ENCODE measurements at places on chromosomes 1 and 21. TPM values are rescaled to one million over a fixed set of nuclear protein-coding genes. Genes with fewer than 3 reads are reported as not detected.

DNA sequence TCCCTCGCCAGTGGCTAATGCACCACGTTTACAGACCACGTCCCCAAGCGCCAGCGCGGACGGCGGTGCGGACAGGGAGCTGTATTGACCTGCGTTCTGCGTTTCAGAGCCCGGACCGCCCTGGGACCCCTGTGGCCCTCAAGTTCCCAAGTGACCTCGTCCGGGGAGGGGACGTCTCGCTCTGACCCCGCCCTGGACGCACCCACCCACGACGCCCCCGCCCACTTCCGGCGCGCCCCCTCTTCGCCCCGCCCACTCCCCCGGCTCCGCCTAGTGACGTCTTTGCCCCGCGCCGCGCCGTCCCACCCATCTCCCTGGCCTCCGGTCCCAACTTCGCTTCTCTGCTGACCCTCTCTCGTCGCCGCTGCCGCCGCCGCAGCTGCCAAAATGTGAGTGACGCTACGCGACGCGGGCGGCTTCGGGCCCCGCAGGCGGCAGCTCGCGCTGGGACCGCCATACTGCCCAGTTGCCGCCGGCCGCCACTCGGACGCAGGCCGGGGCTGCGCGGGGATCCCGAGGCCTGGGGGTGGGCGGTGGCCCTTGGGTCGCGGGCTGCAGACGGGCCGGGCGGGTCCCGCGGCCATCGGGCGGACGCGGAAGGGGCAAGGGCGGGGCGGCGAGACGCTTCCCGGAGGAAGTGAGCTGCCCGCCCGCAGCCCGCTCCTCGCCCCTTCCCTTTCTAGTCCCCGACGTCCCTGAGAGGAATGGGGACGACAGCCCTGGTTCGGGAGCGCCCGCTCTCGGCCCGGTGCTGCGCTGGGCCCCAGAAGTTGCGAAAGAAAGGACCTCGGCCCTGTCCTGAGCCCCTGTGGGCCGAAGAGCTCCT, at the start of gene VAMP3:
VAMP3 (plus strand) TSS at position 300 of the 826 bp plus-strand sequence; CDS start at position 388, 88 bp downstream.
- H3K36me3 ChIP-seq = peaks cover 23% of the 10 kb centered on the region
- peak within 1 kb of the TSS; percentile 78 for H3K27ac ChIP-seq
- H3K27me3 ChIP-seq = peaks cover 5% of the 10 kb centered on the region
- H3K4me1 ChIP-seq = peaks cover 26% of the 10 kb centered on the region

DNA sequence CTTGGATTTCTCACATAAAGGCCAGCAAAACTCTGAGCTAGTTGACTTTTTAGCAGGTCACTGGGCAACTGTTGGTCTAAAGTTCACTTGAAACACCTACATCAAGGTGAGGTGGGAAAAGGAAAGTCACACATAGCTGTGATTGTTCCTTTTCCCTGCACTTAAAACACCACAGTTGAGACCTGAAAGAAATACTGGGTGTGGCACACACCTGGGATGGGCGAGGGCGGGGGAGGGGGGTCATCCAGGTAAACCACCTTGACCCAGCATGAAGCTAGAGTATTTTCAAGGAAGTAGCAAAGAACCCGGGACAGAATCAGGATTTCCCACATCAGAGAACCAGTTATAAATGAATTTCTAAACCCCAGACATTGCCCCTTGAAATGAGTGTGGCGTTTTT, 26.4 kb downstream of the ZNF697 start:
- H3K27ac ChIP-seq = no peak overlapping the region
- H3K4me3 ChIP-seq = no peak overlapping the region
- H3K36me3 ChIP-seq = peaks cover 26% of the 10 kb centered on the region
- peaks cover 20% of the 10 kb centered on the region for H3K4me1 ChIP-seq
- H3K27me3 ChIP-seq = no peaks in the 10 kb centered on the region

DNA sequence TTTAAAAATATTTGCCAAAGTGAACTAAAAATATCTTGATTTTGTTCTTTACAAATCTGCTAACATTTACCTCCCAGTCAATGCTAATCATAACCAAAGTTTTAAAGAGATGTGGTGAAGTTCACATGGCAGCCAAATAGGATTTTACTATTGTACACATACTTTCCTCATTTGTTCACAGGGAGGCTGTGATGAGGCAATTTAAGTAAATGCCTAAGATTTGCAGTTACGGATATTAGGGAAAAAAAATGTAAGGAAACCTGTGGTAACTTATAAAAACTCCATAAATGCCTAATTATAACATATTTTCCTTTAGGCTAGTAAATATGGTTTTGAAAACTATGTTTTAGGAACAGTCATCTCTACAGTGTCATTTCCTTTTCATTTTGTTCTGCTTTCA, 32.4 kb downstream of the RGS5 start:
- H3K27me3 ChIP-seq = peaks cover 2% of the 10 kb centered on the region
- H3K36me3 ChIP-seq = no peaks in the 10 kb centered on the region
- H3K4me3 ChIP-seq = peak overlapping the region; percentile 60
- DNase-seq = no peak
- H3K4me1 ChIP-seq = peaks cover 94% of the 10 kb centered on the region
- peak overlapping the region; percentile 83 for H3K27ac ChIP-seq

DNA sequence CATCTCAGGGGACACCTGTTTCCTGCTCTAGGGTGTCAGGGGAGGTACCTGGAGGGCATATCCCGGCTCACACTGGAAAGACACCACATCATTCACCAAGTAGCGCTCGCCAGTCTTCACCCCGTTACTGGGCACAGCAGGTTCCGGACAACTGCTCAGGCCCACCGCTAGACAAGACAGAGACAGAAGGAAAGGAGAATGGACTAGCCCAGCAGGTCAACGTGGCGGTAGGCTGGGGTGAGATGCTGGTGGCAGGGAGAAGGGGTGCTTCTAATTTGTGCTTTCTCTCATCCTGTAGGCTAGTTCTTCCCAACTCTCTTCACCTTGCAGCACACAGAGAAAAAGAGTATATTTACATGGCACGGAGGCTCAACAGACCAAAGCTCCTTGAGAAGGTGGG, 145.0 kb downstream of the ZSCAN20 start:
- DNase-seq = no peak
- H3K27ac ChIP-seq = no peak overlapping the region
- peaks cover 22% of the 10 kb centered on the region for H3K27me3 ChIP-seq
- no peaks in the 10 kb centered on the region for H3K4me1 ChIP-seq
- H3K36me3 ChIP-seq = no peaks in the 10 kb centered on the region
- H3K4me3 ChIP-seq = no peak overlapping the region

- H3K27me3 ChIP-seq = no peaks in the 10 kb centered on the region
- no peak overlapping the region for H3K4me3 ChIP-seq
- H3K27ac ChIP-seq = no peak overlapping the region
- no peak for DNase-seq
- H3K4me1 ChIP-seq = no peaks in the 10 kb centered on the region
- H3K36me3 ChIP-seq = no peaks in the 10 kb centered on the region
These were observed 433.0 kb downstream of the PTPRU start for GRCh38 chr1:29669158-29669871.

- DNase-seq = peak; percentile 91
- peak overlapping the region; percentile 63 for H3K27ac ChIP-seq
- peaks cover 42% of the 10 kb centered on the region for H3K4me1 ChIP-seq
- peaks cover 3% of the 10 kb centered on the region for H3K36me3 ChIP-seq
- peak overlapping the region; percentile 17 for H3K4me3 ChIP-seq
- peaks cover 3% of the 10 kb centered on the region for H3K27me3 ChIP-seq
These were observed 23.2 kb upstream of the QSOX1 start for GRCh38 chr1:180131510-180131909.

- no peak overlapping the region for H3K4me3 ChIP-seq
- no peaks in the 10 kb centered on the region for H3K27me3 ChIP-seq
- H3K36me3 ChIP-seq = peaks cover 15% of the 10 kb centered on the region
- H3K4me1 ChIP-seq = peaks cover 19% of the 10 kb centered on the region
These were observed 99.5 kb downstream of the MAN1A2 start for GRCh38 chr1:117466761-117467160.

- no peak overlapping the region for H3K27ac ChIP-seq
- H3K36me3 ChIP-seq = peaks cover 5% of the 10 kb centered on the region
- H3K27me3 ChIP-seq = no peaks in the 10 kb centered on the region
- H3K4me3 ChIP-seq = no peak overlapping the region
These were observed 108.3 kb downstream of the SIPA1L2 start for GRCh38 chr1:232521660-232522059.

DNA sequence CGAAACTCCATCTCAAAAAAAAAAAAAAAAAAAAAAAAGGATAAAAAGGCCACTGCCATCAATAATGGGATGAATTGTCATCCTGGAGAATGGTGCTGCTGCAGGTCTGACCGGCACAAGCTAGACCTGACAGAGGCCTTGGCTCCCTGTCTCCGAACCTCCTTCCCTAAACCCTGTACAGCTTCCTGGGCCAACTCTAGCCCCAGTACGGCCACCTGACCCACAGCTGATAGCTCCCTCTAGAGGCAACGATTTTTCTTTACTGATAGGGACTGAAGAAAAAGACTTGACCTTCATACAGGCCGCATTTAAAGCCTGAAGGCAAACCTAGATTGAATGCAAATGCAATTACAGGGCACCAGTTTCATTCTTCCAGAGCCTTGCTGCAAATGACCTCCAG, 30.7 kb downstream of the NOL9 start:
- peaks cover 30% of the 10 kb centered on the region for H3K4me1 ChIP-seq
- peaks cover 5% of the 10 kb centered on the region for H3K27me3 ChIP-seq
- peaks cover 24% of the 10 kb centered on the region for H3K36me3 ChIP-seq
- DNase-seq = no peak
- H3K27ac ChIP-seq = no peak overlapping the region

DNA sequence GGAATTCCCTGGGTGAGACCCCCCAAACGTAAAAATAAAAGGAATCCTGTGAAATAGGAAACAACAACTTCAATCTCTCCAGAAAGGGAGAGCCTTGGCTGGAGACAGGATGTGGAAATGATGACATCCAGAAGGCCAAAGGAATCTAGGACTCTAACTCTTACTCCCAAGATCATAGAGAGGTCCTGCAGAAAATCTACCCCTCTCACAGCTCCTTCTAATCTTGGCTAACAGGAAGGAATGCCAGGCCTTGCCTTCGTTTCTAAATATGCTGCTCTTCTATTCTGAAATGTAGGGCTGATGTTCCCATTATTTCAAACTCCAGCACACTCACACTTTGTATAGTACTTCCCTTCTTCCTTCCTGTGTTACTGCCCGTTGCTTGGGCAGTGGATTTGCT, 40.7 kb downstream of the ARHGEF11 start:
- H3K27ac ChIP-seq = no peak overlapping the region
- H3K27me3 ChIP-seq = peaks cover 2% of the 10 kb centered on the region
- H3K4me1 ChIP-seq = peaks cover 68% of the 10 kb centered on the region
- no peaks in the 10 kb centered on the region for H3K36me3 ChIP-seq

DNA sequence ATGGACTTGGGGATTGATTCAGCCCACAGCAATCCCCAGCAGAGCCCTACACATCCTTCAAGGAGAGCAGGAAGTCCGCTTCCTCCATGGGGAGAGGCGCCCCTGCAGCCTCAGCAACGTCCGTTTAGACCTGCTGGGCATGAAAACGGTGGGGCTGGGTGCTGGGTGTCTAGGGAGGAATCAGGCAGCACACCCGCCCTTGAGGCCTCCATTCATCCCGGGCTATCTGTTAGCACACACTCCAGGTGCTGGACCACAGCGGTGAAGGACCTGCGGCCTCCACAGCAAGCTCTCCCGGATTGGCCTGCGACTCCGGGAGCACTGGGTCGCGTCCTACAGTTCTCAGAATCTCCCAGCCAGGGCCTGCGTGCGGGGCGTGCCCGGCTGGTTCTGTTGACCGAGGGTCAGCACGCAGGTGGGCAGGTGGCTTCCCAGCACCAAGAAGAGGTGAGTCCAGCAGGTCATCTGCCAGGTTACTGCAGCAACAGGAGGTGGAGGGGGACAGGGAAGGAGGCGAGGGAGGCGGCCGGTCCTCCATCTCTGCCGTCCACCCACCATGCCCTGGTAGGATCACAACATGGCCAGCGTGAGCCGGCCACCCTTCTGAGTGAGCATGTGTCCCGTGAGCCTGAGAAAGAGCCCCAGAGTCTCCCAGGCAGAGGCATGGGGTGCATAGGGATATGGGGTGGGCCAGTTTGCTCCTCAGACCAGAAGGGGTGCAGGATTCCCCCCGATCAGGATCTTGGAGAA, 96.6 kb downstream of the RIPK4 start:
- no peaks in the 10 kb centered on the region for H3K36me3 ChIP-seq
- H3K4me1 ChIP-seq = peaks cover 9% of the 10 kb centered on the region
- no peak overlapping the region for H3K27ac ChIP-seq
- no peak for DNase-seq
- peaks cover 27% of the 10 kb centered on the region for H3K27me3 ChIP-seq

- peak within 1 kb of the TSS; percentile 95 for H3K27ac ChIP-seq
- H3K27me3 ChIP-seq = peaks cover 1% of the 10 kb centered on the region
- H3K4me1 ChIP-seq = peaks cover 25% of the 10 kb centered on the region
These were observed at the start of gene UCK2 for GRCh38 chr1:165827268-165828102. UCK2 (plus strand) TSS chr1:165827614; CDS start chr1:165827834, 220 bp downstream.

DNA sequence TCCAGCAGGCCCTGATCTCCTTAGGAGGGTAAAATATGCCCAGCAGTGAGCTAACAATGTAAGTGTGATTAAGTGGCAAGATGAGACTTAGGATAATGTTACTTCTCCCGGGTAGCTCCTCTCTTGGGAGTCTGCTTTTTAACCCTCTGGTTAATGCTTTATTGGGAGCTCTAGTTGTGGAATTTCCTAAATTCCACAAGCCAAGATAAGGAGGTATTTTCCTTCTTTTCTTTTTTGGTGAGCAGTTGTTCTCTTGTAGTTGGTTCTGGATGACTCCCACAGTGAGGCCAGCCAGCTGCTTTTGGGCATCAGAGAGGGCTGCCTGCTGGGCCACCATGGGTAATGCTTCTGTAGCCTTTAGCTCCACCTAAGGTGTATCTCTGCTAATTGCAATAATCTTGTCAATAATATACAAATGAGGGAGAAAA, 19.3 kb downstream of the C1orf52 start:
- DNase-seq = peak; percentile 32
- H3K4me1 ChIP-seq = peaks cover 40% of the 10 kb centered on the region
- no peak overlapping the region for H3K4me3 ChIP-seq

DNA sequence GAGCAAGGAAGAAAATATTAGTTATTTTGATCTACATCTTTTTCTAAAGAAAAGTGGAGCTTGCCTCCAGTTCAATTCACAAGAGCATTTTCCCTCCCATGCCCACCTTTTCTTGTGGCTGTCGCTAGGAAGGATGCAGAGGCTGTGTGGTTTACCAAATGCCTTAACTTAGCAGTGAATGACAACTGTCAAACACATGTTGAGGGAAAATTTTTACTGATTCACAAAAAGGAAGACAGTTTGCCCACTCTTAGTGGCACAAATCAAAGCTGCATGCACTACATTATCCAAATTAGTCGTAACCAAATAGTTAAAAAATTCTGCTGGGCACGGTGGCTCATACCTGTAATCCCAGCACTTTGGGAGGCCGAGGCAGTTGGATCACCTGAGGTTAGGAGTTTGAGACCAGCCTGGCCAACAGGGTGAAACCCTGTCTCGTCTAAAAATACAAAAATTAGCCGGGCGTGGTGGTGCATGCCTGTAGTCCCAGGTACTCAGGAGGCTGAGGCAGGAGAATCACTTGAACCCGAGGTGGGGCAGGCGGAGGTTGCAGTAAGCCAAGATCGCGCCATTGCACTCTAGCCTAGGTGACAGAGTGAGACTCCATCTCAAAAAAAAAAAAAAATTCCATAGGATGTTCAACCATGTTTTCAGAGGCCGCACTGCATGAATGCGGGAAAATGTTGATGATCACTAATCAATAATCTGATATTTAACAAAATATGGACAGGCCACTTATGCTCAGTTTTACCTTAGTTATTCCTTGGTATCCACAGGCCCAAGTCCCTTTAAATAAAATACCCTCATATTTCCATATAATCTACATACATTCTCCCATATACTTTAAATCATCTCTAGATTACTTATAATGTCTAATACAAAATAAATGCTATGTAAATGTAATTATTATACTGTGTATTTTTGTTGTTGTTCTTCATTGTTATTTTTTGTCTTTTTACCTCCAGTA, 9.0 kb downstream of the COX20 start:
- H3K27me3 ChIP-seq = no peaks in the 10 kb centered on the region
- H3K36me3 ChIP-seq = peaks cover 54% of the 10 kb centered on the region
- H3K4me1 ChIP-seq = peaks cover 44% of the 10 kb centered on the region
- peak overlapping the region; percentile 29 for H3K27ac ChIP-seq

The LRRC42 gene
- 42.3 TPM for total RNA-seq

The PRDM16 gene
- not detected for total RNA-seq

The WLS gene
- total RNA-seq = 44.6 TPM

The ADAM30 gene
- not detected for total RNA-seq

The C1QTNF12 gene
- 2.1 TPM for total RNA-seq

The HES4 gene
- total RNA-seq = 17.4 TPM

The ZNF281 gene
- total RNA-seq = 50.7 TPM
